ENCODE measurements at places on chromosomes 1 and 21. TPM values are rescaled to one million over a fixed set of nuclear protein-coding genes. Genes with fewer than 3 reads are reported as not detected.
A peak's percentile ranks its signal among the peaks of the same experiment; 100 is the strongest.

GRCh38 chr21:41439248-41439647, 13.2 kb downstream of the MX1 start:
- DNase-seq = no peak

DNA sequence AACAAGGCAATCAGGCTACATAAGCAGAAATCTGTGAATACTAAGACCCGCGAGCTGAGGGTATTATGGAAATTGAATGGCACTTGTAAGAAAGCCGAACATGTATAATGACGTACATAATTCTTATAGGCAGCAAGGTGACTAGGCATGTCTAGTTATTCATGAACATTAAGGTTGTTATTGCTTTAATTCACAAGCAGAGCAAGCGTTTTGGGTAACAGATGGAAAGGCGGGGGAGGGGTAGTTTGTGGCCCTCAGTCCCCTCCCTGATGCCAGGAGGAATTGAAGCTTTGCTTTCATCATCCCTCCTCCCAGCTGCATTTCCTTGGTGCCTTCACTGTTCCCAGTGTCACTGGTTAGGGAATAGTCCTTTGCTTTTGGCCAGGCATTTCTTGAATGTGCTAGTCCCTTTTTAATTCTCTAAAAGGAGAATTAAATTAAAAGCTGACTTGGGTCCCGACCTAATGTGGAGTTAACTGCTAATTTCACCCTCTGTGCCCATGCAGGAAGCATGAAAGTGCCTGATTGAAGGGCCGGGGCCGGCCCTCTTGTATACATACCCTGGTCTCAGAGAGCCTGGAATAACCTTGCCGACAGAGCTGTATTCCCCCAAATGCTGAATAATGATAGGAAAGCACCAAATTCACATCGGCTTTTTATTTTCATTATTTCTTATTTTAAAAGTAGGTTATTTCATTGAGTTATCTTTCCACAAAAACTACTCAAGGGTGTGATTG, 42.5 kb downstream of the RYR2 start:
- DNase-seq = no peak

GRCh38 chr1:31736675-31737074, 27.5 kb downstream of the ADGRB2 start:
- DNase-seq = no peak

FAM72A gene
- 5.2 TPM for total RNA-seq

CRYAA gene
- total RNA-seq = not detected

LRRC38 gene
- total RNA-seq = not detected

DNA sequence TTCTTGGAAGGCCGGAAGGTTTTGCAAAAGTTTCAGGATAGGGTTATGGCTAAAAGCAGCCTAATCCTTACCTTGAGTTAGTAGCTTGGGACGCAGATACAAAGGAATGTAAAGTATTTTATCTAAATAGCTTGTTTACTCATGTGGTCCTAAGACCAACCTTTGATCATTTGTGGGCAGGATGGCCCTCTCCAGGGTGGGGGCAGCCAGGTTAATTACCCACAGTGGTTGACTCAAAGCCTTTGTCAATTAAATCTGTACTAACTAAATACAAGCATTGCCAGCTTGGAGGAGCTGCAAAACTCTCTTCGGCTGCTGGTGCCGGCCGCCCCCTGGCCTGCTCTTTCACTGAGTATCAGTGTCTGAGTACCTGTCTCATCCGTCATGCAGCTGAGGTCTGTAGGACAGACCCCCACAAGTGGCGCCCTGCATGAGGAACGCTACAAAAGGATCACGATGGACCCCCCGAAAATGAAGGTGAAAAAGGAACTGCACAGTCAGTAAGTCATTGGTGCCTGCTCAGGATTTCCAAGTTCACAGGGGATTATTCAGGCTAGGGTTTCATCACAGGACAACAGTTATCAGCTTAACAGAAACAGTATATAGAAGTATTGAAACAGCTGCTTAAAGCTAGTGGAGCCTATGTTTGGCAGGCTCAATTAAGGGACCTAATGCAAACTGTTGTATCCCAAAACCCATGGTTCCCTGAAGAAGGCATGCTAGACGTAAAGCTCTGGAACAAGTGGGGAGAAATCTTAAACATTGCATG, 212.5 kb upstream of the MAP1LC3C start:
- DNase-seq = no peak

DNA sequence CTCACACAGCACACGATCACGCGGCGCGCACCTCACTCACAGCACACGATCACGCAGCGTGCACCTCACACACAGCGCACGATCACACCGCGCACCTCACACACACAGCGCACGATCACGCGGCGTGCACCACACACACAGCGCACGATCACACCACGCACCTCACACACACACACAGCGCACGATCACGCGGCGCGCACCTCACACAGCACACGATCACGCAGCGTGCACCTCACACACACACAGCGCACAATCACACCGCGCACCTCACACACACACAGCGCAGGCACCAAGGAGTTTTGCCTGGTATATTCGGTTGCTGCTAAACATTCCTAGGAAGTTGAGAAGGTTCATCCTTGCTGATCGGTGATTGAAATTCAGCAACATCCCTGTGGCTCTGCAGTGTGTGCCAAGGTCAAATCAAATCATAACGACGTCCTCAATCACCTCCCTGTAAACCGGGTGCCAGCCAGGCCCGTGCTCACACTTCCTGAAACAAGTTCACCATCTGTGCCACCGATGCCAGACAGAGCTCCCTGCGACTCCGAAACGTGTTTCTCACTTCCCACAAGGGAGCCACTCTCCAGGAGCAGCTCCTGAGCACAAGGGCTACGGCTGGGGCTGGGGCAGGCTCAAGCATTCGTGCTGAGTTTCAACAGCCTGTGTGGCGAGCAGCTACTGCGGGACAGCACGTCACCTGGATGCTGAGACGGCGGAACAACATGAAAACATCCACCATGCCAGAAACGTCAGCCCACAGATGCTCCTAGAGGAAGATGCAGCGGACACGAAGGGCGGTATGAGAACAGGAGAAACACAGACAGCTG, 30.2 kb downstream of the WDR4 start:
- DNase-seq = peak; percentile 39

DNA sequence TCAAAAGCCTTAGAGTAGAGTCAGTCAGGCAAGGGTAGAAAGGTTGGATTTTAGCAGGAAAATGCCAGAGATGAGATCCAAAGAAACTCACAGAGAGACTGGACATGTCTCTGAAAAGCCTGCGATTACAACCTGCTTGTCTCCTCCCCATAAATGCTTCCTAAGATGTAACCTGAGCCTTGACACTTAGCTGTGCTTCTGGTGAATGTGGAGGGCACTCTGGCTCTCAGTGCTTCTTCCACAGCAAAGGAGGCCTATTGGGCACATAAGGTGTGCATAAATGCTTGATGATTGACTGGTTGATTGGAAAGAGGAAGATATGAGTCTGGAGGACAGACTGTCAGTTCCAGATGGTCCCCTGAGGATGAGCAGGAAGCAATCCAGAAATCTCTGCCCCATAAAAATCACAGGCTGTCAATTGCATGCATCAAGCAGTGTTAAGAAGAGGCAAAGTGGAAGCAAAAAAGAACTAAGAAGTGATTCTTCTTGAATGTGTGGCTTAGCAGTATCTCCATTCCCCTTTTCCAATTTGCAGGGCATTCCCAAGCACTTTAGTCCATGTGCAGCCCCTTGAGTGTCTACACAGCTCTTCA, 236.2 kb upstream of the RRP15 start:
- no peak for DNase-seq

GRCh38 chr1:246176126-246177024, 330.7 kb downstream of the SMYD3 start:
- peak; percentile 49 for DNase-seq

DNA sequence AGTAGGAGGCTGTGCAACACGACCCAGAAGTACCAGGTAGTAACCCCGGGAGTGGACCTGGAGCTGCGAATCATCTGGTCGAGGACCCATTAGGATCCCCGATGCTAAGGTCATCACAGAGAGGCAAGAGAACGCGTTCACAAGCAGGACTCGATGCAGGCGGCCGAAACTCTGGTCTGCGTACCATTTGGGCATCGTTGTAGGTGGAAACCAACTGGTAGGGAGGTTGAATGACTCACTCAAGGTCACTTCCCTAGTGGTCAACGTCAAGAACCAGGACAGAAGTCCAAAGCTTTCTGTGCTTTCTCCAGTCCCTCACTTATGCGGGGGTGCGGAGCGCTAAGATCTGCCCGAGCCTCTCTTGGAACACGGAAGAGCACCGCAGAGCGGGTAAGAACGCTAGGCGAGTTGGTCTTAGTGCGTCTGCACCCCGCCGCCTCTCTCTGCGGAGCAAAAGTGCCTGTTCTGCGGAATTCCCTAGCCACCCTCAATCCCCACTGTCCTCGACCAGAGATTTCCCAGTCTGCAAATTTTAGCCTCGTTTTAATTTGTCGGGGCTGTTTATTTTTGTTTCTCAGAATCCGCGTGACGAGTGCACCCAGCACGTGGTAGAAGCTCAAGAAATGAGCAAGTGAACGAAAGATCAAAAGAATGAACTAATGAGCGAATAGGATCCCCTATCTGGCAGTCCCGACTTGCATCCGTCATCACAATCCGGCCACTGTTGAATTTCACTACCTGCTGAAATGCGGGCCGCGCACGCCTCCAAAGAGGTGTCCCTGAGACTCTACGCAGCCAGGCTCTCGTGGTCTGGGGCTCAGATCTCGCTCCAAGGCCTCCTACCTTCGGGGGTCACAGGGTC, 12.2 kb downstream of the HLX start:
- no peak for DNase-seq

SDC3 gene
- total RNA-seq = 43.5 TPM

DNA sequence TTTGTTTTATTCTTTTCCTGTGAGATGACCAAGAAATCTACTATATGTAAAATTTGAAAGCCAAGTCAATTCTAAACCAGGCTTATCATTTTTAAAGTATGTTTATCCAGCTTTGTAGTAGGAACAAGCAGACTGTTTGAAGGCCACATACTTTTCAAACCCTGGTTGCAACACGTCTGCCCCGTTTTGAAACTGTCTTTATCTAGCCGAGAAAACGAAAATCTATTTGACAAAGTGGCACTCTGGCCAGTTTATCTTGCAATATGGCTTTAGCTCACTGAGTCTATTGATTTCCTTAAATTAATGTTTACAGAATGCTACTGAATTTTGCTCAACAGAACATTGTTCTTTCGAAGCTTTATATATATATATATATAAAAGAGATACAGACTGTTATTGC, 39.7 kb downstream of the PROX1 start:
- DNase-seq = no peak

GRCh38 chr1:3290915-3291314, 163.6 kb upstream of the ARHGEF16 start:
- DNase-seq = no peak

TRNP1 gene
- total RNA-seq = 15.3 TPM

GRCh38 chr1:172883387-172883791, 167.4 kb downstream of the TNFSF18 start:
- DNase-seq = no peak

DNA sequence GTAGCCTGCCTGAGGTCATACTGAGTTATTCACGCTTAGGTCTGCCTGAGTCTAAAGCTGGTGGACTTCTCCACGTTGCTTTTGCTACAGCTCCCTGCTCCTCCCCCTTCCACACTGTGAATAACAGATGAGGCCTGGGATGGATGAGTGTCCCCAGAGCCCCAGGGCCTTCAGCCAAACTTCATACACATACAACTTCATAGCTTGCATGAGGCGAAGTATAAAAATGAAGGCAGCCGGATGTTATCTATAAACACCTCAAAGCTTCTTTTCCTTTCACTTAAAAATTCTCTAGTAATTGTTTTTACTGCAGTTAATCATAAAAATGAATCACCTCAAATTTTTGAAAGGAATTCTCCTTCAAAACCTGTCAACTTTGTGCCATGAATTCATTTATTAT, 70.2 kb downstream of the DAB1 start:
- DNase-seq = no peak

GRCh38 chr21:25636727-25637126, 2.3 kb upstream of the JAM2 start:
- no peak for DNase-seq
